ENCODE measurements at places on chromosomes 16 and 17.
A peak's percentile ranks its signal among the peaks of the same experiment; 100 is the strongest.

DNA sequence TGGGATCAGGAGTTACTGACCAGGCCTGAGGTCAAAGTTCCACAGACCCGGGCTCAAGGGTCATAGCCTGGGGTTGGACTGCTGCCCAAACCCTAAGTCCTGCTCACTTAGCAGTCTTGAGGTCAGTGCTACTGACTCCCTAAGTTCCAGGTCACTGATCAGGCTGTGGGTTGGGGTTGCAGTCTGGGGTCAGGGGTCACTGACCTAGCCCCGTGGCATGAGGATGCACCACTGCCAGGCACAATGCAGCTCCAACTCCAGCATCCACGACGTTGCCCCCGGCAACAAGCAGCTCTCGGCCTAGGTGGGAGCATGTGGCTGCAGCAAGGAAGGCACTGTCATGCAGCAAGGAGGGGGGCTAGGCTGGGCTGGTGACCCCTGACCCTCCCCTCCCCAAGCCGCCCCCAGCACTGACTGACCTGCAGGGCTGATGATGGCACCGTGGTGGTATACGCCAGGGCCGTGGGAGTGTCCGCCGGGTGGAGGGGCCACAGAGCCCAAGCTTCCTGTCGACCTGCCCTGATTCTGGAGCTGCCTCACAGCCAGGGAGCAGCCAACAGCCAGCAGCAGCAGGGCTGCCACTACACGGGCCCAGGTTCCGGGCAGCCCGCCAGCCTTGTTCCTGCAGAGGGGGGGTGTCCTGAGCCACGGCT is 1.1 kb downstream of the GGT6 start:
- no peak for DNase-seq

DNA sequence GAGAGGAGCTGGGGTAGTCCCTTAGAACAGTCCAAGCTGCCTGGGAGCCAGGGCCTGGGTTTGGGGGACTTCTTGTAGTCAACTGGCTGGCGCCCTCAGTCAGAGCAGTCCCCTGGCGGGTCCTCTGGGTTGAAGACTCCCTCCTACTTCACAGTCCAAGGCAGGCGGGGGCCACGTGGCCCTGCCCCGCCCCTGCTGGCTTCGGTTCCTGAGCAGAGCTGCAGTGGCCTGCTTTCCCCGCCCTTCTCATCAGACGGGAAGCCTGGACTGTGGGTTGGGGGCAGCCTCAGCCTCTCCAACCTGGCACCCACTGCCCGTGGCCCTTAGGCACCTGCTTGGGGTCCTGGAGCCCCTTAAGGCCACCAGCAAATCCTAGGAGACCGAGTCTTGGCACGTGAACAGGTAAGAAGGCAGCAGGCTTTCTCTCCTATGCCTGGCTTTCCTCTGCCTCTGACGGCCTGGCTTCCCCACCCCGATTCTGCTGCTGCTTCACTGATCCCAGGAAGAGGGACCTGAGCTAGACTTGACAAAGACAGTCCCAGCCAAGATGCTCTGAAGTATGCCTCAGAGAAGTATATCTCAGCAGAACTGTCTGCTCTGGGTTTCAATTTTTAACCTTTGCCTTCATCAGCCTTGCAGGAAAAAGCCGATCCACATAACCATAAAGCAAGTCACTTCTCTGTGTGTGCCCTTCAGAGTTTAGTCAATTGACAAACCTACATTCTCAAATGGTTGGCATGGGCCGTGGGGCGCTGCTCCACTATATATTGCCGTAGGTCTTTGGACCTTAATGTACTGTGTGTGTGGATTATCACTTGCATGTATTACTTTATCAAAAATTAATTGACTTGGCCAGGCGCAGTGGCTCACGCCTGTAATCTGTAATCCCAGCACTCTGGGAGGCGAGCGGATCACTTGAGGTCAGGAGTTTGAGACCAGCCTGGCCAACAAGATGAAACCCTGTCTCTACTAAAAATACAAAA is 56.3 kb downstream of the SF3B3 start:
- peak; percentile 66 for DNase-seq

GRCh38 chr16:81210807-81211206 is 27.7 kb upstream of the BCO1 start:
- DNase-seq, result no peak

- no peak for DNase-seq
Observed at GRCh38 chr16:85637061-85637807, 24.1 kb downstream of the GSE1 start.

- no peak for DNase-seq
Observed at GRCh38 chr17:59342681-59343131, 11.3 kb downstream of the YPEL2 start.

GRCh38 chr16:28524681-28525171 is 14.0 kb downstream of the NUPR1 start:
- no peak for DNase-seq

GRCh38 chr17:77883213-77883650 is 75.3 kb upstream of the TNRC6C start:
- DNase-seq, result no peak

GRCh38 chr16:48232493-48233040 is 11.5 kb upstream of the LONP2 start:
- no peak for DNase-seq

- peak; percentile 20 for DNase-seq
Observed at GRCh38 chr16:50310308-50311133, 44.2 kb downstream of the ADCY7 start.

DNA sequence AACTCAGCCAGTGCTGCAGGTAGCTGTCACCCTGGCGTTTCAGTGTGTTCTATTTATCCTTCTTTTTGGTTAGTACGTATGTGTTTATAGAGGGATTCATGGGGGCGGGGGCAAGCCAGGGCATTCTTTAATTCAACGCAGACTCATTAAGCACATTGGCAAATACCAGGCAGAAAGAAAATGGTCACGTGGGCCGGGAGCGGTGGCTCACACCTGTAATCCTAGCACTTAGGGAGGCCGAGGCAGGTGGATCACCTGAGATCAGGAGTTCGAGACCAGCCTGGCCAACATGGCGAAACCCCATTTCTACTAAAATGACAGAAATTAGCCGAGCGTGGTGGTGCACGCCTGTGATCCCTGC is 69.1 kb downstream of the HAPSTR1 start:
- DNase-seq, result no peak

DNA sequence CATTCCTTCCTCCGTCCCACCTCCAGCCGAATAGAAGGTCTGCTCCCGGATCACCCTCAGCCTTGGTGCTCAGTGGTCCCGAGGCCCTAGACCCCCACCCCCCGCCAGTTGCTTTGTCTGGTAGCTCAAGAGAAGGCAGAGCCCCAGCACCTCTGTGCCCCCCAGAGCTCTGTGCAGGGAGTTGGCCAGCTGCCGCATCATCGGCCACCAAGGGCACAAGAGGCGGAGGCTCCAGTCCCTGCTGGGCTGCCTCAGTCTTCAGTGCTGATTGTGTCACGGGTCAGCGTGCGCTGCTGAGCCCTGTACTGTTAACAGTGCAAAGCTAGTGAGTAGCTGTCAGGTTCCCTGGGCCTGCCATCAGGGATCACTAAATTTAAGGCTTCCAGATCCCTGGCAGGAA is 22.2 kb upstream of the DRG2 start:
- no peak for DNase-seq

GRCh38 chr17:2995377-2995776 is 68.0 kb downstream of the OR1D5 start:
- DNase-seq, result no peak

GRCh38 chr17:37745801-37746426 is 1.1 kb upstream of the HNF1B start:
- DNase-seq, result no peak

DNA sequence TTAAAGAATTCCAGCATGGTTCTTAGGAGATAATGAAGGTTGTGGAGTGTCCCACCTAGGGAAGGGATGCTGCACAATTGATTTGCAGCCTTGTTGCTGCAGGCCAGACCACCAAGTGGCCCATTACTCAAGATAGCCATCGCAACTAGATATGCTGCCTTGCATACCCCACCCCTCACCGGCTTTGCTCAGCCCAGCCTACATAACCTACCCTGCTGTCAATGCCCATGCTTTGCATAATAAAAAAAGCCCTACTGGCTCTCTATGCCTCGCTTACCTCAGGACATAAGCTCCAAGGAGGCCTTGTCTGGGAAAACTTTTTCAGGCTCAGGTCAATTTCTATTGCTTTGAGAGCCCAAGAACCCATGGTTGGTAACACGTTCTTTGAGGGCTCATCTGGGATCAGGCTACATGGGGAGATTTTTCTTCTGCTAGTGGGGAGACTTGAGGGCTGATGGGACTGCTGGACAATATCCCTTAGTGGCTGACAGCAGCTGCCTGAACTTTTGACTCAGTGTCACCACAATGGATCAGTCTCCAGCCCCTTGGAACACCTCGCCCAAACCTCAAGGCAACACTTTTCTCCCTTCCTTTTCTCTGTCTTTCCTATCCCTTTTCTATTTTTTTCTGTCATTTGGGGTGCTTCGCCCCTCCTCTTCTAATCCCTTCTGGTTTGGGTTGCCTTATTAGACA is 38.3 kb downstream of the SCPEP1 start:
- DNase-seq, result no peak

DNA sequence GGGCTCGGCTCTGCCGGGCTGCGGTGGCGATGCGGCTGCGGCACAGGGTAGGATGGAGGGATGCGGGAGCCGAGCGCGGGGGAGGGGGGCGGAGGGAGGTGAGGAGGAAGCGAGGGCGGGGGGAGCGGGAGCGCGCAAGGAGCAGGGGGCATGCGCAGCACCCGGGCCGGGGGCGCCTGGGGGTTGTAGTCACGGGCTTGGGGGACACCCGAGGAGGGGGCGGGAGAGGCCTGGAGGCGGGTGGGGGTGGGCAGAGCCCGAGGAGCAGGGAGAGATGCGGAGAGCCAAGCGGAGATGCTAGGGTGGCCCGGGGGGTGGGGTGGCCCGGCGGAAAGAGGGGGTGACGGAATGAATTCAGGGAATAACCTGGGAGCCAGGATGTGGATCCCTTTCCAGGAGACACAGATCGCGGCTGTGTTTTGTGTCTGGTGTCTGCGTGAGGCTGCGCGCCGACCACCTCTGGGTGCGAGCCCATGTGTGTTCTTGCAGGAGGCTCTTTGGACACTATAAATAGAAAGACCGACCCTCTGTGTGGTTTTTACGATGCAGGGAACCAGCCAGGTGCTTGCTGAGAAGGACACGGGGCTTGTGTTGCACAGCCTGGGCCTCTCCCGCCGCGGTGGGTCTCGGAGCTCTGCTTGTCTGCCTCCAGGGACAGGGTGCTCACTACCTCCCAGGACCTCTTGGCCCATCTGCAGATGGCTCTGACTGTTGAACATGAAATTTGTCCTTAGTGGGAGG is at the start of gene STX1B:
Gene STX1B (minus strand): TSS at position 54 of the 741 bp plus-strand sequence. CDS start 242 bp downstream, outside the sequence.
- DNase-seq, result no peak

DNA sequence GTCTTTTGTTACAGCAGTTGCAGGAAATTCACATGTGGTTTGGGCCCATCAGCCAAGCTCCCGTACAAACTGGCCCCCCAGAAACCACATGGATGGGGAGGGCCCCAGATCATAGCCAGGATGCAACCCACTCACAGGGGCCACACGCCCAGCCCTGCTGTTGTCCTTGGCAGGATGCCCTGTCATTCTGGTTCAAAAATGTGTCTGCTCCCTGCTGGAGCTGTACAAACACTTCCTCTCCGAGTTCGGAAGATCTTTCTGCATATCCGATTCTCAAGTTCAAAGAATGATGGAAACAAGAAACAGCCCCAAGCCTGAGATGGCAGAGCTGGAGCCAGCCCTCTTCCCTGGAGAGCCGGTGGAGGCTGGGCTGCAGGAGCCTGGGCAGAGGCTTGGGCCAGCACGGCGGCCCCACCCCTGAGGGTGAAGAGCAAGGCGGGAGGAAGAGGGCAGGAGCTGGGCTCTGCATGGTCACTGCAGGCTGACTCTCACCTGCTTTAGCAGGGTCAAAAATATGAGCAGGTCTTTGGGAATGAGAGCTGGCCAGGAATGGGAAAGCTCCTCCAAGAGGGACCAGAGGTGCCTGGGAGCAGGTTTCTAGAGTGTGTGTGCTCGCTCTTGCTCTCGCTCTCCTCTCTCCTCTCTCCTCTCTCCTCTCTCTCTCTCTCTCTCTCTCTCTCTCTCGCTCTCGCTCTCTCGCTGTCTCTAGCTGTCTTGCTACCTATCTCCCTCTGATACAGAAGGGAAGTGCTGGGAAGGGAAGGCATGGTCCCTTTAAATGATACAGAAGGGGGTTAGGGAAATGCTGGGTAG is 34.7 kb upstream of the ENPP7 start:
- DNase-seq, result no peak

DNA sequence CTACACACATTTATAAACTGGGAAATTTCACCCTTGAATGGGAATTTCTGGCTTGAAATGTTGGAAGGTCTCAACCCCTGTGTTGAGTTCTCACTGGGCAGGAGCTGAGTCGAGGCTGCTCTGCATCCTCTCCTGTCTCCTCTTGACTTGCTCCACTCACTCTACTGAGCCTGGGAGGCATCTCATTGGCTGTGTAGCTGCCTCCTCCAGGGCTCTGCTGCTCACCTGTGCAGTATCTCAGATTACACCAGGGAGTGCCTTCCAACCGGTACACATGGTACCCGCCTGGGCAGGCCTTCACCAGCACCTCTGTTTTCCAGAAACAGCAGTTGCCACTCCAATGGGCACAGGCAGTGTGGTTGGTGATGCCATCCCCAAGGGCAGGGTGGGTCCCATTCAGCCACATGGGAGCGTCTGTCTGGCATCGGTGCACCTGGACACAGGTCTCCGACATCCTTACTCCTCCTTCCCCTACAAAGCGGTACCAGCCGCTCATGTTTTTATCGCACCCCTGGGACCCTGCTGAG is 3.7 kb downstream of the GP2 start:
- no peak for DNase-seq

GRCh38 chr17:7109461-7110322 is 4.9 kb downstream of the ASGR2 start:
- DNase-seq, result no peak

GRCh38 chr16:78198288-78198687 is 98.8 kb downstream of the WWOX start:
- DNase-seq, result no peak

- DNase-seq, result peak; percentile 99
Observed at GRCh38 chr17:37609170-37610040, at the start of gene SYNRG. TSS of gene SYNRG (minus strand) at chr17:37609418. CDS start at chr17:37609355, 63 bp downstream.

DNA sequence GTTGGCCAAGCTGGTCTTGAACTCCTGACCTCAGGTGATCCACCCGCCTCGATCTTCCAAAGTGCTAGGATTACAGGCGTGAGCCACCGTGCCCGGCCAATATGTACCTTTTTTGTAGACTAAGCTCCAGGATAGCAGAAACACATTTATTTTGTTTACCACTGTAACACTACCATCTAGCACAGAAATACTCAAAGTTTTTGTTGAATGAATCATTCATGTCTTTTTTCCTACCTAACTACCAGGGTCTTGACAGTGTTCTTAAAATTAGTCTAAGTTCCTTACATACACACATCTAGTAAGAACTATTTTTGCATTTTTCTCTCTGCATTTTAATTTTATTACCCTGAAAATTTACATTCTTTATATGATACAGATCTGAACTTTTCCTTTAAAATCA is 44.4 kb downstream of the AKAP10 start:
- no peak for DNase-seq

GRCh38 chr17:2885733-2886132 is 89.5 kb downstream of the RAP1GAP2 start:
- no peak for DNase-seq

- peak; percentile 96 for DNase-seq
Observed at GRCh38 chr17:38704606-38705522, at the start of gene MLLT6. TSS of gene MLLT6 (plus strand) at chr17:38705273. CDS start at chr17:38705633, 360 bp downstream.

GRCh38 chr16:75818491-75818890 is 92.2 kb upstream of the CPHXL start:
- no peak for DNase-seq

GRCh38 chr16:83475108-83475507 is 332.7 kb upstream of the HSBP1 start:
- DNase-seq, result no peak

Measured in upper lobe of left lung (tissue), 6 donors.